ACHN (cell line): ENCODE measurements at places on chromosomes 1 and 21.
A peak's percentile ranks its signal among the peaks of the same experiment; 100 is the strongest.

DNA sequence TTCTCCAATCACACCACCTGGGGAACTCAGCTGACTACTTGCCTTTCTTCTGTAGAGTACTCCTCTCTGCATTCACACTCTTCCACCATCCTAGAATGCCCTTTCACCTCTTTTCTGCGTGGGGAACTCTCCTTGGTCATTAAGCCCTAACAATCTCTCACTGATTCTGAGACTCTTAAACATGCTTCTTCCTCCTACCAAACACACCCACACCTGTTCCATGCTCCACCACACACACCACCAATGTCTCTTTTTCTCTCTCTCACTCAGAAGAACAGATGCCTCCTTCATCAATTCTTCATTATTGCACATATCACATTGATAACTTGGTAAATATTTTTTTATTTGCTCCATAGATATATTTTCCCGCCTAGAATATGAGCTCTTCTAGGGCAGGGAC is 53.6 kb downstream of the WARS2 start:
- no peak for DNase-seq

- DNase-seq = no peak
Observed at GRCh38 chr1:30034105-30034626, 689.2 kb downstream of the MATN1 start.

DNA sequence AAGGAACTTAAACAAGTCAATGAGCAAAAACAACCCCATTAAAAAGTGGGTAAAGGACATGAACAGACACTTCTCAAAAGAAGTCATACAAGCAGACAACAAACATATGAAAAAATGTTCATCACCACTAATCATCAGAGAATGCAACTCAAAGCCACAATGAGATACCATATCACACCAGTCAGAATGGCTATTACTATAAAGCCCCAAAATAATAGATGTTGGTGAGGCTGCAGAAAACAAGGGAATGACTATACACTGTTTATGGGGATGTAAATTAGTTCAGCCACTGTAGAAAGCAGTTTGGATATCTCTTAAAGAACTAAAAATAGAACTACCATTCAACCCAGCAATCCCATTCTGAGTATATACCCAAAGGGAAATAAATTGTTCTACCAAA is 51.2 kb downstream of the MRPL39 start:
- no peak for DNase-seq

GRCh38 chr21:41923186-41923585 is 30.6 kb downstream of the C2CD2 start:
- DNase-seq = no peak

DNA sequence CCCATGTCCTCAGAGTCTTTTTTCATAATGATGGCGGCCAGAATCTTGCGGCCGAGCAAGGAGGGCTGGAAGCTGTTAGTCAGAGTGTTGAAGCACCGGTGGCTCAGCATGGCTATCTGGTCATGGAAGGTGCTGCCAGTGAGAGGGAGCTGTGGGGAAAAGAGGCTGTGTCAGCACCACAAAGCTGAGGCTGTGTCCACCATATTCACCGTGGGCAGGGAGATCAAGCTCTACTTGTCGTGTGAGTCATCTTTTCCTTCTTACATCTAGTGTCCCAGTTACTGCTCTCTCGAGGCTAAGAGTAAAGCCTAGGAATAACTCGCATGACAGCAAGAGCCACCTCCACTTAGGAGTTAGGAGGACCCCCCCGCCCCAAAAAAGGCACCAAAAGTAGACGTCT is 18.2 kb downstream of the ADAR start:
- no peak for DNase-seq

DNA sequence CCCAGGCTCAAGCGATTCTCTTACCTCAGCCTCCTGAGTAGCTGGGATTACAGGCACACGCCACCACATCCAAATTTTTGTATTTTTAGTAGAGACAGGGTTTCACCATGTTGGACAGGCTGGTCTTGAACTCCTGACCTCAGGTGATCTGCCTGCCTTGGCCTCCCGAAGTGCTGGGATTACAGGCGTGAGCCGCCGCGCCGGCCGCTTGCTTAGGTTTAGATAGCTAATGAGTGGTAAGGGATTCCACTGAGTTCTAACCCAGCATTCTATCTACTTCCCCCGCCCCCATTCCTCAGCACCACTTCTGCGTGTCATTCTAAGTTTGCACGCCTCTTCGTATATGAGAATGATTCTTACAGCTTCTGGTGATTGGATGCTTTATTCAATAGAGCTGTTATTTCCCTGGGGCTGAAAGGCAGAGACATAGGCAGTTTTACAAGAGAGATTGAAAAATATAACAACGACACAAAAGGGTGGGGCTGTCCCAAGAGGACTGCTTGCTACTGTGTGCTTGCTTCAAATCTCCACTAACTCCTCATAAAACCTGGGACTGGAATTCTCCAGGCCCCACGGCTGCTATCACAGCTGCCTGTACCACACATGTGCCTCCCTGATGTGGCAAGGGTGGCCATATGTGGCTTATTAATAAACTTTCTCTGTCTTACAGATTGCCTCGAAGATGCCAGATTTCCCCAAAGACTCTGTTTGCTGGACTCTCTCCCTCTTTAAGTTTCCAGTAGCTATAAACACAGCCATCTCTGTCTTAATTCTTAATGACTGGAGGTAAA is 23.7 kb upstream of the GREM2 start:
- DNase-seq = no peak

DNA sequence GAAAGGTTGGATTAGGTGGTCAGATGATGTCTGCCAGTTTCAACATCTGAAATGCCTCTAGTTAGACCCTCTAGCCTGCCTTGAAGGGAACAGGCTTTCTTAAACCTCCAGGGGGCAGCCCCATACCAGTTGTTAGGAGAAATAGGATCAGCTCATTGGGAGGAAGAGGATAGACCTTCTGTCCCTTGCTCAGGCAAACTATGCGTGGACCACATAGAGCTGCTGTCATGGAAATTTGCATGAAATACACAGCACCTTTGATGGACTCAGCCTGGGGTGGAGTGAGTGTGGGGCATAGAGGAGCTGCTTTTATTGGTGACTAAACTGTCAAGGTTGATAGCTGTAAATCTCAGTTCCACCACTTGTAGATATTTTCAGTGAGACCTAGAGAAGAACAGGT is 38.4 kb upstream of the SPAG17 start:
- DNase-seq = peak; percentile 6

- DNase-seq = no peak
Observed at GRCh38 chr1:33286451-33287185, 30.3 kb downstream of the ZNF362 start.

DNA sequence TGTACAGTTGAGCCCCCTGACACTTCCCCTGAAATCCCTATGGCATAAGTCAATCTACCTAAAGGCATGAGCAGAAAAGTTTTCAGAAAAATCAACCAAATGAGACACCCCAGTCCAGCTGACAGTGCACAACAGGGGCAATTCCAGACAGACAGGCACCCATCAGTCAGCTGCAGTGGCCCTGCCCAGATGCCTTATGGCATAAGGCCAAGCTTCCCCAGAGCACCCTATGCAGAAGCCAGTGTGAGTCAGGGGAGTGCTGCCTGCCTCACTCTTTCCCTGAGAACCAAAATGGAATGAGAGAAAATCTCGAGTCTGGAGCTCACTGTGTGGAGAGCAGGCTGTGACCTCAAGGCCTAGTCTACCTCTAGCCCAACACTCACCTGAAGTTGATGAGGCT is 38.1 kb downstream of the MRAP start:
- DNase-seq = peak; percentile 20

- DNase-seq = no peak
Observed at GRCh38 chr1:183892351-183892793, 87.5 kb downstream of the RGL1 start.

- DNase-seq = peak; percentile 49
Observed at GRCh38 chr1:246280551-246280950, 226.5 kb downstream of the SMYD3 start.

- DNase-seq = peak; percentile 96
Observed at GRCh38 chr1:234975122-234975940, 153.3 kb downstream of the TOMM20 start.

DNA sequence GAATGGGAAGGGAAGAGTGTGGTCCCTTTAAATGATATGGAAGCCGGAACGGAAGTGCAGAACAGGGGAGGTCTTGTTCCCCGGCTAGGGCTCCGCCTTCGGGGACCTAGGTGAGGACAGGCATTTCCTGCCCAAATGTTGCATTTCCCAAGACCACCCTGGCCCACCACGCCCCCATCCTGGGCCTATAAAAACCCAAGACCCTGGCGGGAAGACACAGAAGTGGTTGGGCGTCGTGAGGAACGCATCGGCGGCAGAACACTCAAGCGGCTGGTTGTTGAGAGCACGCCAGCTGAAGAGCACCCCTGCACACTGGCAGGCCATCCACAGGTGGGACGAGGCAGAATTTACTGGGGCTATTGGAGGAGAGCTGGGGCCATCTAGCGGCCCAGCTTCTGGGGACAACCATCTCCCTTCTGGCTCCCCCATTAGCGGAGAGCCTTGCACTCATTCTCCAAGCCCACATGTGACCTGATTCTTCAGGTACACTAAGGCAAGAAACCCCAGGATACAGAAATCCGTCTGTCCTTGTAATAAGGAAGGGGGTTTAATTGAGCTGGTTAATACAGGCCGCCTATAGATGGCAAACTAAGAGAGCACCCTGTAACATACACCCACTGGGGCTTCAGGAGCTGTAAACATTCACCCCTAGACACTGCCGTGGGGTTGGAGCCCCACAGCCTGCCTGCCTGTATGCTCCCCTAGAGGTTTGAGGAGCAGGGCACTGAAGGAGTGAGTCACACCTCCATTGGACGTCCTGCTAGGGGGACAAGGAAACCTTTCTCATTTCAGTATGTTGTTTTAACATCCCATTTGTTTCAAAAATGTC is 1327.9 kb downstream of the BRINP3 start:
- DNase-seq = no peak

DNA sequence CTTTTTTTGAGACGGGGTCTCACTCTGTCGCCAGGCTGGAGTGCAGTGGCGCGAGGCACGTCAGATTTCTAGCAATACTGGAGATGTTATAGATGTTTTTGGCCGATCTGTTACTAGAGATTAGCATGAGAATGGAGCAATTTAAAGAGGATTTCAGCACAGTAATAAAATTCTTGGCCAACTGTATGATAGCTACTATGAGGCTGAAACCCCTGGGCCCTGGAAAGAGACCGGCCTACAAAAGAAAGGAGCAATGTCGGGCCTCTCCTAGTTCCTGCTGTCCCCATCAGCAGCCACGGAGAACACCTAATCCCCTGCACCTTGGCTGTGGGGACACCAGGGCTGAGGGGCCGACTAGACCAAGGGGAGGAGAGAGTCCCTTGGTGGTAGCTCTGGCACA is 9.5 kb upstream of the GNPAT start:
- no peak for DNase-seq

- DNase-seq = no peak
Observed at GRCh38 chr1:185040408-185040735, 5.0 kb upstream of the RNF2 start.

DNA sequence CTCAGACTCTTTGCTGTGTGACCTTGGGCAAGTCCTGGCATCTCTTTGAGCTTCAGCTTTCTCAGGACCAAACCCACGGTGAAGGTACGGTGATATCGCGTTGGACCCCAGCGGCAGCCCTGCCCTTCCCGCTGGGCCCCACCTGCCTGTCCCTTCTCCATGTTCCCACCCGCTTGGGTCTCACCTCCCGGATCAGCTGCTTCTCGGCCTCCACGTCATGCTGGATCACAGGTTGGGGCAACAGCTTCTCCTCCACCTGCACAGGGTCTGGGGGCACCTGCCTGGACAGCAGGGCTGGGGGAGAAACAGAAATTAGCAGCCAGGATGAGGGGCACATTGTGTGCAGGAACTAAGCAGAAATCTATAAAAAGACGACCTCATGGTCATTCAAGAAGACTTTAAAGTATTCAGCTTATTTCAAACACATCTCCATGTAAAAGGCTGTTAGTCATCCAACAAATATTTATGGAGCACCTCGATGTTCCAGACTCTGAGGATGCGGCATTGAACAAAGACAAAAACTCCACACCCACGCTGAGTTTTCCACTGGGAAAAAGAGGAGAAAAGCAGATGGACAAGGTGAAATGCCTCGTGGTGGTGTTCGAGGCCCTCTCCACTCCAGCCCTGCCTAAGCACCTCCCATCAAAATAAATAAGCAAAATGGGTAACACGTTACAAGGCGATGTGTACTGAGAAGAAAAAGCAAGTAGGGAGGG is 19.5 kb downstream of the KIF17 start:
- peak; percentile 43 for DNase-seq

GRCh38 chr1:93579891-93580290 is 101.7 kb downstream of the BCAR3 start:
- DNase-seq = peak; percentile 60

DNA sequence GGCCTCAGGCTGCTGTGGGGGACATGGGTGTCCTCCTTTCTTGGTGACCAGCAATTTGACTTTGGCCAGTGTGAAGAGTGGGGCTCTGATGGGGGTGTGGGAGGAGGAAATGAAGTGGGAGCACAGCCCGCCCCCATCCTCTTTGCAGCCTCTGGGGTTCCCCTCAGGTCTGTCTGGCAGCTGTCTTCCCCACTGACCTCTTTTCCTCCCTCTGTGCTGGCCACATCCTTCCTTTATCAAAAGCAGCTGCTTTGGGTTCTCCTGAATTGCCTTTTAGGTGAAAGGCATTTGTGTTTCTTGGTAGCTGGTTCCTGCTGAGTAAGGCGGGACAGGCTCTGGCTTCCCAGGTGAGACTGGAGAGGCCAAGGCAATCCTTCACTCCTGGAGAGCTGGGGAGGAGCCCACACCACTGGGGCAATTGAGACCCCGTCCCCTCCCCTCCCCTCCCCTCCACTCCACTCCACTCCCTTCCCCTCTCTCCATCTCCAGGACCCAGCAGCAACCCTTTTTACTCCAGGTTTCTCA is 24.9 kb downstream of the PCAT6 start:
- DNase-seq = no peak

- no peak for DNase-seq
Observed at GRCh38 chr1:20931930-20932436, 144.9 kb upstream of the HP1BP3 start.

DNA sequence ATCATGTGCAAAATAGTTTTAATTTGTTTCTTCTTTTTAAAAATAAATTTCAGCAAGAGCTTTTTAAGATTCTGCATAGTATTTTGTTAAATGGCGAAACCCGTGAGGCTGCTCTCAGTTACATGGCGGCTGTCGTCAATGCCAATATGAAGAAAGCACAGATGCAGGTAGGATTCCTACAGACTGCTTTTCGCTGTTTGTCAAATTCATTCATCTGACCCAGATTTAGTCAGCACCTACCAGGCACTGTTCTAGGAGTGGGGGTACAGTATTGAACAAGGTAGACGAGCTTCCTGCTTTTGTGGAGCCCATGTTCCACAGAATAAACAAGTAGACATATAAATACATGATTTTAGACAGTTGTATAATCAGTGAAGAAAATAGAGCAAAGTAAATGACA is 78.1 kb upstream of the KIF1B start:
- DNase-seq = no peak
